Stimulated activated CD8-positive, alpha-beta memory T cell treated with anti-CD3 and anti-CD28 coated beads, Interleukin-4, amount 100 ng/mL, for 4 hours (primary cell): ENCODE measurements at places on chromosomes 16 and 17.

- DNase-seq, result no peak
Measured at GRCh38 chr17:46136820-46137219, 56.4 kb downstream of the KANSL1 start.

GRCh38 chr17:49339354-49339753, 22.7 kb downstream of the ZNF652 start:
- DNase-seq, result no peak

GRCh38 chr17:10439816-10440215, 18.1 kb upstream of the MYH8 start:
- no peak for DNase-seq

- no peak for DNase-seq
Measured at GRCh38 chr17:81831563-81831956, 1.5 kb downstream of the MCRIP1 start.

DNA sequence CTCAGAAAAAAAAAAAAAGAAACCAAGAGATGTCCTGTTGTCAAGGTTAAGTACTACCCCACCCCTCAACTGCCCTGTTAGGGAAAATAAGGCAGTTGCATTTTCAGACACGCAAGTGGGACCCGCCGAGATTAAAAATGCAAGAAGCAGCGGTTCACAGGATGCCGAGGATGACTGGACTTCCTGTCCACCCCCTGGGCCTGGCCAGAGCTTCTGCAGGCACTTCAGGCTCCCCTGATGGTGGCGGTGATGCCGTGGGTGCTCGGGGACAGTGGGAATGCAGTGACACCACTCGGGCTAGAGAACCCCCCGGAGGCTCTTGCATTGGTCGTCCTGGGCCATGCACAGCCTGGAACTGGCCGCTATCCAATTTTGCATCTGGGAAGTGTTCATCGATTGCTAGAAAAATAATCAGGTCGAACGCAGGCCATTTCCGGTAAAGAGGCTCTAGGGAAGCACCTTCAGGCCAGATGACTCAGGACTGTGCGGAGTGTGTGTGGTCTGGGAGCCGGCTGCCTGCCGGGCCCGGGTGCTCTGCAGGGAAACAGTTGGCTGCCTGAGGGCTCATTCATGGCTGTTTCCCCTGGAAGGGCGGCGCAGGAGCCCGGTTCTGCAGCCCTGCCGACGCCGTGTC, 13.4 kb upstream of the CRISPLD2 start:
- DNase-seq, result no peak

GRCh38 chr16:31465788-31466370, 6.1 kb upstream of the TGFB1I1 start:
- no peak for DNase-seq

DNA sequence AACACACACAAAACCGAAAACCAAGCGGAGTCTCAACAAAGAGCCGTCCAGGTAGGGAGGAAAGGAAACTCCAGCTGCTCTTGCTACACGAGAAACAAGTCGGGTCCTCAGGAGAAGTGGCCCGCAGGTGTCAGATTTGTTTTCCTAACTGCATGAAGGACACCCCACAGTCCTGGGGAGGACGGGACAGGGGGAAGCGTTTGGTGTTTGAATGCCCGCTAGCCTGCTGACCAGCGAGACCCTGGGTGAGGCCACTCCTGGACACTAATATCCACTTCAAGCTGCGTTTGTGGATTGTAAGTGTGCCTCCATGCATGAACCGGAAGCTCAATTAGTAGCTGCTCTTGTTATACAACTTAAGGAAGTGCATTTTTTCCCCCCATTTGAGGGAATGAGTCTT, 299.5 kb downstream of the MAF start:
- DNase-seq, result no peak

DNA sequence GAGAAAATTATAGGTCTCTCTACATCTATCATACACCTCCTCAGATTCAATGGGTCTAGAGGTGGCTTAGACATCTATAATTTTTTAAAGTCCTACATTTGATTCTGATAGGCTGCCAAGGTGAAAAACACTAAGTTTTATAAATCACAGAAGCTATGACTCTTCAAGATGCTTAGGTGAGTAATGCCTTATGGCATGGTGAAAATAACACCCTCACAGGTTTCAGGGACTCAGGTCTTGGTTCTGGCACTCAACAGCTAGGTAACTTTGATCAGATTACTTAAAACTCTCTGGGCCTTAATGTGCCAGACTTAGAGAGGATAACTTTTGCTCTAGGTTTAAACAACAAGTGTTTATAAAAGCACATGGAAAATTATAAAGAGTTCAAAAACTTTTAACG, 2.0 kb upstream of the COX10 start:
- no peak for DNase-seq

GRCh38 chr17:17508019-17508535, 11.9 kb upstream of the RASD1 start:
- DNase-seq, result no peak

DNA sequence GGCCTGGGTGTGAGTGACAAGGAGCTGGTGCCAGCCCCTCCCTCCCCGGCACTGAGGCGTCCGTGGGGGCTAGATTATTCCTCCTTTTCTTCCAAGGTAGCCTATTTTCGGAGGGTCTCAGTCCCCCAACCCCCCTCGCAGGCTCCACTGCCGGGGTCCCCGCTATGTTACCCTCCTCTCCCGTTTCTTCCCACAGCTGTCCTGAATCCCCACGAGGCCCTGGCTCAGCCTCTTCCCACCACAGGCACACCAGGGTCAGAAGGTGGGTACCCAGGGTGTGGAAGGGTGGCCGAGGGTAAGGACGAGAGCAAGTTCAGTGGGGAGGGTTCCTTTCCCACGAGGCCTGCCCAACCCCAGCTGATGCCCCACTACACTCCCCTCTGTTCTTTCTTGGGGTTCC, 611 bp downstream of the RAMP2 start:
- no peak for DNase-seq
